ENCODE measurements at places on chromosomes 13 and 19. TPM values are rescaled to one million over a fixed set of nuclear protein-coding genes. Genes with fewer than 3 reads are reported as not detected.

- no peak for DNase-seq
- no peaks in the 10 kb centered on the region for H3K36me3 ChIP-seq
- H3K27me3 ChIP-seq = no peaks in the 10 kb centered on the region
- no peak overlapping the region for H3K27ac ChIP-seq
Measured at GRCh38 chr19:28577233-28577632, 635.7 kb downstream of the UQCRFS1 start.

DNA sequence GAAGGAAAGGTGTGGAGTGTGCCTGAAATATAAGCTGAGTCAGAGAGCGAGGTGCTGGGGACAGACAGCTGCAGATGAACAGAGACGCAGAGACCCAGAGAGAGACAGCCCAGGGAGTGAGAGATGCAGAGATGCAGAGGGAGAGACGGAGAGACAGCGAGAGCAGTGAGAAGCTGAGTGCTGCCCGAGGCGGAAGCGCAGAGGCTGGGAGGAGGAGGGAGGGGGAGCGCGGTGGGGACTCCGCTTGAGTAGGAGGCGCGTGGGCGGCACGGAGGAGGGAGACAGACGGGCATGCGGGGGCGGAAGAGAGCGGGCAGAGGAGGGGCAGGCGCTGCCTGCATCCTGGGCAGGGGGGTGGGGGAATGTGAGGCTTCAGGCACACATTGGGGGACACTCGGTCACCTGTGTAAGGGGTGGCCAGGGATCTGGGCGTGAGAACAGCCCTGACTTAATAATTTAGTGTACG is 25.7 kb downstream of the SLC8A2 start:
- peaks cover 2% of the 10 kb centered on the region for H3K36me3 ChIP-seq
- H3K4me1 ChIP-seq = peaks cover 47% of the 10 kb centered on the region
- peak; percentile 46 for DNase-seq
- peak overlapping the region; percentile 71 for H3K4me3 ChIP-seq

DNA sequence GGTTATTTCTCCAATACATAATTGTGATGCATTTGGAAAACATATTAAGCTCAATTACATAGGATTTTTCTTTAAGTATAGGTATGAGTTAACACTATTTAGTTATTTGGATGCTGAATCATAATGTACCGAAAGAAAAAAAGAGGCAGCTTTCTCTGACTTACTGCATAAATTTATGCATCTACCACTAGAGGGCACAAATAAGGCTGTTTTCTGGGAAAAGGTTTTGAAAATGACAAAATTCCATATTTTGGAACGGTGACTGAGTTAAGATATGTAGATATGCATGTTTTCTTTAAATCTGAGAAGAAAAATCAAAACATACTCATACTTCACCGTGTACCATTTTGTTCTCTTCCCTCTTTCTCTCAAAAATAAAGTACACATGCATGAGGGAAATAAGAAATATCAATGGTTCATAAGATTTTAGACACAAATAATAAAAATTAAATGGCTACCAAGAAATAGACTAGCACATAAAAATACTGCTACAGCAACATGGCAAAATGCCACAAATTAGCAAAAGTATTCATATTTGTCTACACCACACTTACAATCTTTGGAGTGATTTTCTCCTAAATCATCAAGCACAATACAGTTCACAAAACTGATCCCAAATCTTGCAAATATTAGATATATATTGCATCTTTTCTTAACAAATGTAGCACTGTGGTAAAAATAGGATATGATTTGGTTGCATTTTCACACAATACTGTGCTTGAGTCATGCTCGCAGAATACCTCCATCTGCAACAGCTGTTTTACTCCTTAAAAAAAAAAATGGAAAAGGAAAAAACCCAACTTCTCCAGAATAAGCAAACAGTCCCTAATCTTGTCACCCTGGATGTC is 260.0 kb downstream of the FGF14 start:
- no peaks in the 10 kb centered on the region for H3K36me3 ChIP-seq
- H3K4me1 ChIP-seq = no peaks in the 10 kb centered on the region
- no peak overlapping the region for H3K4me3 ChIP-seq

Gene ZNF285
- 2.2 TPM for total RNA-seq

Gene IRS2
- 5.6 TPM for total RNA-seq

Data from activated T-cell treated with anti-CD3 and anti-CD28 coated beads, Interleukin-2, amount 50 U/mL, for 72 hours (primary cell).